ENCODE measurements at places on chromosomes 11 and 22.

DNA sequence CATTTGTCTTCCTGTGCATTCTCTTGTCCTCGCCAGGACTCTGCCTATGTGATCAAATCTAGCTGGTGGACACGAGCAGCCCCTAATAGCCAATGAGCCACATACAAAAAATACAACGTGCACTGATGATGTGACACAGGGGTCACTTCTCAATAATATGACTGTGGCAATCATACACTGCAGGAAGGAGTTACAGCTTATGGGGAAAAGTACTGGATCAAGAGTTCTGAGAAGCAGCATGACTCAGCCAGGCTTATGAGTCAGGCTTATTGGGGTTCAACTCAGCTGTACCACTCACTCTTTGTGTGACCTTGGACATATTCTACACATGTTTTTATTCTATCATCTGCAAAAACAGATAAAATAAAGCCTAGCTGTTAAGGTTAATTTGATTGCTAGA is 889.4 kb upstream of the TENM4 start:
- H3K4me1 ChIP-seq: peaks cover 16% of the 10 kb centered on the region
- no peak overlapping the region for H3K27ac ChIP-seq
- H3K36me3 ChIP-seq: no peaks in the 10 kb centered on the region
- H3K27me3 ChIP-seq: no peaks in the 10 kb centered on the region
- DNase-seq: no peak

DNA sequence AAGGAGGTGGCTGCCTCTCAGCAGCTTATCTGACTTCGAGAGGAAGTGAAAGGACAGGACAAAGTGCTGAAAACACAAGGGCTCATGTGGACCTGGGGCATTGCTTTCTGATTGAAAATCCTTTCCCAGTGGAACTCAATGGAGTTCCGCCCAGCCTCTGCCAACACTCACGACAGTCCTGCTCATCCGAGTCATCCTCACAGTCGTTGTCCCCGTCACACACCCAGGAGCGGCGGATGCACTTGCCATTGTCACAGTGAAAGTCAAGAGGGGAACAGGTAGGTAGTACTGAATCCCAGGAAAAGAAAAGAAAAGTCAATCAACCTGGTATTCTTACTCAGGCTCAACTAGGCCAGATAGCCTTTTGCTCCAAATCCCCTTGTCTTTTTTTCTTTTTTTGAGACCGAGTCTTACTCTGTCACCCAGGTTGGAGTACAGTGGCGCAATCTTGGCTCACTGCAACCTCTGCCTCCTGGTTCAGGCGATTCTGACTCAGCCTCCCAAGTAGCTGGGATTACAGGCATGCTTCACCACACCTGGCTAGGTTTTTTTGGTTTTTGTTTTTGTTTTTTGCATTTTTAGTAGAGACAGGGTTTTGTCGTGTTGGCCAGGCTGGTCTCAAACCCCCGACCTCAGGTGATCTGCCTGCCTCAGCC is 18.1 kb downstream of the LRP4 start:
- peaks cover 4% of the 10 kb centered on the region for H3K4me1 ChIP-seq
- no peak overlapping the region for H3K4me3 ChIP-seq
- no peaks in the 10 kb centered on the region for H3K36me3 ChIP-seq
- no peak overlapping the region for H3K27ac ChIP-seq

- H3K4me1 ChIP-seq: no peaks in the 10 kb centered on the region
- no peaks in the 10 kb centered on the region for H3K27me3 ChIP-seq
- no peak overlapping the region for H3K27ac ChIP-seq
- no peak overlapping the region for H3K4me3 ChIP-seq
- H3K36me3 ChIP-seq: no peaks in the 10 kb centered on the region
These were observed 10.1 kb downstream of the C11orf87 start for GRCh38 chr11:109432105-109432504.

DNA sequence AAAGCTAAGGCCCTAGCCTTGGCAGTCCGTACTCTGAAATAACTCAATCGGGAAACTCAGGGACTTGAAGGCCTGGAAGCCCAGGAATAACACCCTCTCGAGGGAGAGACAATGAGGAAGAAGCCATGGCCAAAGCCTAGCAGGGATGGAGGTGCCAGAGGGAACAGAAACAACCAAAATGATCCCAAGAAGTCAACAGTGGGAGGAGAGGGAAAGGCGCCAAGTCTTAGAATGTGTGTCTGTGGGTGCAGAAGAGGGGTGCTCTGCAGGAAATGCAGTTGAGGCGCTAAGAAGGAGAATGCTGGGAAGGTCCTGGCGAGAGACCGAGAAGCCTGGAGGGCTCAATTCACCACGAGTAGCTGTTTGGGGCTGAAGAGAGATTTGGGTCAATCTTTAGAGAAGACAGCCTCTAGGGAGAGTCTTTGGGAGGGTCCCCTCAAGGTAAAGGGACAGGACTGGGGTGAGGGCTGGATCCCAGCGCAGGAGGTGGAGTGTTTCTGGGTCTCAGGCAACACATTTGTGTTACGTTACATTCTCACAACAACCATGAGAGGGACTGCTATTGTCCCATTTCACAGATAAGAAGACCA is 760 bp upstream of the MAPK8IP1 start:
- H3K27ac ChIP-seq: no peak overlapping the region
- peak overlapping the region; percentile 49 for H3K4me3 ChIP-seq
- H3K4me1 ChIP-seq: peaks cover 9% of the 10 kb centered on the region
- DNase-seq: no peak
- no peaks in the 10 kb centered on the region for H3K36me3 ChIP-seq

DNA sequence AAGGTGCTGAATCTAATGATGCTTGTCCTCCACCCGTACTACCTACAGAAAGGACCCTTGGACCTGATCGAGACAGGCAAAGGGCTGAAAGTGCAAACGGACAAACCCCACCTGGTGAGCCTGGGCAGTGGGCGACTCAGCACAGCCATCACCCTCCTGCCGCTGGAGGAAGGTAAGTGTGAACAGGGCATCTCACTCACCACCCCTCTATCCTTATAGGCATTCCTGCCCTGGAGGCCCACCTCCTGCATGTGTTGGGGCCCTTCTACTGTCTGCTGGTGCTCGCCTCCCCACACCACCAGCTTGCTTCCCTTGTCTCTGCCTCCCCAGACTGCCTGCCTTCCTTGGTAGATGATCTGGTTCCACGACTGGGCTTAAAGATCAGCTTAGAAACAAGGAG is 7.1 kb downstream of the PHLDB1 start:
- peaks cover 25% of the 10 kb centered on the region for H3K27me3 ChIP-seq
- H3K4me1 ChIP-seq: peaks cover 62% of the 10 kb centered on the region

DNA sequence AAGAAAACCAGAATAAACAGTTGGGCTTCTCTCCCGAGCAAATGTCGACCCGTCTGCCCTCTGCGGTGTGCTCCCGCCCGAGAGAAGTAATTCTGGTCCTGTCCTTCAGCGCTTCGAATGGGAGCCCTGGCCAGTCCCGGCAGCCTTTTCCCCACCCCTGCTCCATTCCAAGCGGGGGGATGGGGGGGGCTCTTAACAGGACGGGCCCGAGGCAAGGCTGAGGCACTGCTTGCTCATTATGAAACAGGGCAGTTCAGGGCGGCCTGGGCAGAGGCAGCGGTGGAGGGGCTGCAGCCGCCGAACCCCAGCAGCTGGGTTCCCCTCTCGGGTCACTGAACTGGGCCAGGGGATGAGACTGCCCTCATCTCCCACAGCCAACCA is 9.1 kb downstream of the BACE1-AS start:
- peak; percentile 63 for DNase-seq
- H3K27ac ChIP-seq: no peak overlapping the region
- H3K4me3 ChIP-seq: no peak overlapping the region
- peaks cover 34% of the 10 kb centered on the region for H3K4me1 ChIP-seq

DNA sequence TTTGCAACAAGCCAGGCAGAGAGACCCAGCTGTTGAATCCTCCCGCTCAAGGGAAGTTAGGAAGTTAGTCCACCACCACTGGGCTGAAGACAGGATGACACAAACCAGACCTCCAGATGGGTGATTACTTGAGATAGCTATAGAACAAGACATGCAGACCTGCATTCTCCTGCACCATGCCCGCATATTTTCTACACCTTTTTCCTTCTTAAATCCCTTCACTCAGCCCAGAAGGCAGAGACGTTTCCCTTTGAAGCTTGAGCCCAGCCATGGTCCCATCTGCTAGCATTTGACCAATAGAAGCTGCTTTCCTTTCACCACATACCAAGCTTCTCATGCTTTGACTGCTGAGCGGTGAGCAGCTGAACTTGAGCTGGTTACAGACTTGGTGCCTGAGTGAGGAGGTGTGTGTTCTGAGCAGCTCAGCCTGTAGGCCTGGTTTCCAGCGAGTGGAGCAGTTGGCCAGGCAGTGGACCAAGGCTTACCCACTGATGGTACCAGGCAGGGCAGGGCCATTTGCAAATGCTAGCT is 29.2 kb upstream of the CBX6 start:
- H3K36me3 ChIP-seq: no peaks in the 10 kb centered on the region
- no peak for DNase-seq

GRCh38 chr22:20000246-20001081 is 16.2 kb downstream of the ARVCF start:
- H3K36me3 ChIP-seq: peaks cover 8% of the 10 kb centered on the region
- no peak overlapping the region for H3K27ac ChIP-seq
- H3K4me3 ChIP-seq: no peak overlapping the region
- no peaks in the 10 kb centered on the region for H3K27me3 ChIP-seq
- DNase-seq: peak; percentile 30
- peaks cover 17% of the 10 kb centered on the region for H3K4me1 ChIP-seq

DNA sequence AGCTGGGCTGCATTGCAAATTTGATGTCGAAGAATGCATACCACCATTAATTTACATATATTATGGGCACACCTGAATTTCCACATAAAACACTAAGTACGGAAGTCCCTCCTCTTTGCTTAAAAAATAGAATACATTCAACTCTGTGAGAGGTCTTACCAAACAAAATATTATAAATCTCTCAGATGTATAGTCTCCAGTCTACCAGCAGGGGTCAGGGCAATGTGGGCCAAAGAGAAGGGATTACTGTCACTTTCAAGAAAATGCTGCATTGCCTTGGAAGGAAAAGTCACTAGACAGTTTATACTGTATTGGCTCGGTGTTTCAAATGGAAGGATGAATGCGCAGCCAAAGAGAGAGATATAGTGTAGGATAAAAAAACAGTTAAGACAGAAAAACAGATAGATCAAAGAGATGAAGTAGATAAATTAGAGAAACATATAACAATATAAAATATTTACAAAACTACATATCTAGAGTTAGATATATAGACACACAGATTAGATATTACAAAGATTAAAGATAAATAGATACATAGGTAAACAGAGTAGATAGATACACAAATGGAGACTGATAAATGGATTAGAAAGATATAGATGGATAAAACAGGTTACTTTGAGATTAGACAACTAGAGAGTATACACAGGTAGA is 20.9 kb downstream of the SERGEF start:
- no peak overlapping the region for H3K27ac ChIP-seq
- H3K27me3 ChIP-seq: no peaks in the 10 kb centered on the region
- 0 out of 2 replicates have a peak, but pooled peaks cover 2% of the 10 kb centered on the region for H3K36me3 ChIP-seq
- DNase-seq: peak; percentile 74
- no peaks in the 10 kb centered on the region for H3K4me1 ChIP-seq
- no peak overlapping the region for H3K4me3 ChIP-seq

GRCh38 chr11:38345286-38345685 is 1747.2 kb upstream of the RAG2 start:
- no peak for DNase-seq
- no peaks in the 10 kb centered on the region for H3K27me3 ChIP-seq
- H3K4me1 ChIP-seq: no peaks in the 10 kb centered on the region
- no peaks in the 10 kb centered on the region for H3K36me3 ChIP-seq
- no peak overlapping the region for H3K27ac ChIP-seq
- H3K4me3 ChIP-seq: no peak overlapping the region

DNA sequence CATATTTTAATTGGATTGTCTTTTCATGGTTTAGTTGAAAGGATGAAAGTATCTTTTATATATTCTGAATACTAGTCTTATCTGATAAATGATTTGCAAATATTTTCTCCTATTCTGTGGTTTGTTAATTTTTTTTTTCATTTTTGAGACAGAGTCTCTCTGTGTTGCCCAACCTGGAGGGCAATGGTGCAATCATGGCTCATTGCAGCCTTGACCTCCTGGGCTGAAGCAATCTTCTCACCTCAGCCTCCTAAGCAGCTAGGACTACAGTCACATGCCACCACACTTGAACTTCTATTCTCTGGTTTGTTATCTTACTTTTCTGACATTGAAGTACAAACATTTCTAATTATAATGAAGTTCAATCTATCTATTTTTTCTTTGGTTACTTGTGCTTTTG is 30.0 kb upstream of the FAR1 start:
- DNase-seq: no peak
- H3K27ac ChIP-seq: no peak overlapping the region
- no peaks in the 10 kb centered on the region for H3K4me1 ChIP-seq
- H3K27me3 ChIP-seq: no peaks in the 10 kb centered on the region
- no peaks in the 10 kb centered on the region for H3K36me3 ChIP-seq

- no peaks in the 10 kb centered on the region for H3K27me3 ChIP-seq
- no peak overlapping the region for H3K4me3 ChIP-seq
- H3K36me3 ChIP-seq: no peaks in the 10 kb centered on the region
- no peak for DNase-seq
- no peaks in the 10 kb centered on the region for H3K4me1 ChIP-seq
- no peak overlapping the region for H3K27ac ChIP-seq
These were observed 75.0 kb upstream of the AMPD3 start for GRCh38 chr11:10379871-10380568.

- no peak overlapping the region for H3K27ac ChIP-seq
- peaks cover 7% of the 10 kb centered on the region for H3K4me1 ChIP-seq
- no peak overlapping the region for H3K4me3 ChIP-seq
- no peak for DNase-seq
- no peaks in the 10 kb centered on the region for H3K27me3 ChIP-seq
- no peaks in the 10 kb centered on the region for H3K36me3 ChIP-seq
These were observed 13.9 kb downstream of the ZBED4 start for GRCh38 chr22:49867303-49868265.

DNA sequence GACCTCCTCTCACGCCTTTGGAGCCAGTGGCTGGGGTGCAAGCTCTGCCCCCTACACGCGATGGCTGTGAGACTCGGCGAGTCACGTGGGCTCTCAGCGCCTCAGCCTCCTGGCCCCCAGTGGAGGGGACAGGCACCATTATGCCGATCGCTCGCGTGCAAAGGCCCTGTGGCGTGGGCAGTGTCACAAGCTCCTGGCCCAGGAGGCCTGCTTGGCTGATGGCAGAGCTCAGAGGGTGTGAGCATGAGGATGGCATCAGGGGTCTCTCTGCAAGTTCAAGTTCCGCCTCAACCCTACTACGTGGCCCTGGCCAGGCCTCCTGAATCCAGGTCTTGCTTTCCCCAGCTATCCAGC is 90.8 kb upstream of the KCNQ1OT1 start:
- H3K4me1 ChIP-seq: peaks cover 8% of the 10 kb centered on the region
- DNase-seq: no peak
- no peak overlapping the region for H3K4me3 ChIP-seq

- no peak overlapping the region for H3K27ac ChIP-seq
- no peaks in the 10 kb centered on the region for H3K36me3 ChIP-seq
- H3K4me3 ChIP-seq: no peak overlapping the region
- no peaks in the 10 kb centered on the region for H3K27me3 ChIP-seq
- H3K4me1 ChIP-seq: peaks cover 9% of the 10 kb centered on the region
These were observed 13.8 kb upstream of the CCDC81 start for GRCh38 chr11:86360775-86361395.
